ENCODE measurements at places on chromosomes 11 and 22.

- no peak for DNase-seq
Observed at GRCh38 chr11:36412781-36413383, 97.2 kb downstream of the TRAF6 start.

DNA sequence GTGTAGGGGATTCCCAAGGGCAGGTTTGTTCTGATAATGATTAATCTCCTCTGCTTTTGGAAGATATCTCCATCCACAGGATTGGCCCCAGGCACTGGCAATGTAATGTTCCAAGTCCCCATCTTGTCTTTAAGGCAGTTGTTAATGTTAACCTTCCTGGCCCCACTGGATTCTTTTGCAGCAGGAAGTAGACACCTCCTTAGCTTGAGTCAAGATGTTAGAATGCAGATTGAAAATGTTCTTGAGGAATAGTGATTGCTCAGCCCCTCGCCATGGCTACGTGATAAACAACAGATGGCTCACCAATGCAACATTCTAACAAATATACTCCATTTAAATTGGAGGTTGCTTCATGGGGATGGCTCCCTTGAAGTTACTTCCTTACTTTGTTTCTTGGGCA lies 7.3 kb downstream of the HEPHL1 start:
- no peak for DNase-seq

GRCh38 chr22:32331236-32331917 lies 26.3 kb upstream of the RFPL3 start:
- DNase-seq, result no peak

DNA sequence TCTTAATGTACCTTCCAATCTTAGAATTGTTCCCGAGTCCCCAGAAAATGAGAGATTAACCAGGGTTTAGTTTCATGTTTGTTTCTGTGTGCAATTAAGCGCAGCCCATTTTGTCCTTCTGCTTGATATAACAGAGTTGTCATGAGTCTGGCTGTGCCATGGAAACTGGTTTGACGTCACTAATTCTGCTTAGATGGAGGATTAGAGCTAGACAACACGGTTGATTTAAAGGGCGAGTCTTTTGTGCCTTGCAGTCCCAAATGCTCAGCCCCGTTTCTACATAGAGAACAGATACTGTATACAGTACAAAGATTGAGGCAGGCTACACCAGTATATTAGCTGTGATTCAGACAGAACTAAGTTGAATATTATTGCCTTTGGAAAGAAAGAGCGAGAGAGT lies 45.5 kb upstream of the ALKBH3 start:
- DNase-seq, result no peak

DNA sequence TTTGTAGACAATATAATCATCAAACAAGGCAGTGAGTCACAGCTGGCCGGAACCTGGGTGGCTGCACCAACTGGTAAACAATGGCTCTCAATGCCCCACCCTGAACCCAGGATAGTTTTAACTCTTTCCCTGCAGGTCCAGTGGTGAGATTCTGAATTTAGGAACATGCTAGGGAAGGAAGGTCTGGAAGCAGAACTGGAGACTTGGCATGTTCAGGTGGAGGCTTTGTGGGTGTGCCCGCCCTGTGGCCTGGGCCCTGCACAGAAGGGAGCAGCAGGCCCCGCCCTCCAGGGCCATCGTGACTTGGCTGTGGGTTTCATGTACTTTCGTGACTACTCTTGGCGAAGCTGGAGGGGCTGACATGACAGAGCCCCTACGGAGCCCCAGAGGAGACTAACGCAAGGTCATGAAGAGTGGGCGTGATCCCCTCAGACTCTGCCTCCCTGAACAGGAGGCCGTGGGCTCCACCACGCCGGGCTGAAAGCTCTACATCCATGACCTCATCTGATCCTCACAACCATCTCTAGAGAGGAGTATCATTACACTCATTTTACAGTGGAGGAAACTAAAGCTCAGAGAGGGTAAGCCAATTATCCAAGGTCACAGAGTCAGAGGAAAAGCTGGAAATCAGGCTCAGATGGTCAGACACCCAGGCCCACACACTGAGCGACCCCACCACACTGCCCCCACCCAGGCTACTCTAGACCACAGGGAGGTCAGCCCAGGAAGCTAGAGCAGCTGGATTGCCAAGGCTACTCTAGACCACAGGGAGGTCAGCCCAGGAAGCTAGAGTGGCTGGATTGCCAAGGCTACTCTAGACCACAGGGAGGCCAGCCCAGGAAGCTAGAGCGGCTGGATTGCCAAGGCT lies 27.3 kb downstream of the MAFF start:
- DNase-seq, result peak; percentile 22

DNA sequence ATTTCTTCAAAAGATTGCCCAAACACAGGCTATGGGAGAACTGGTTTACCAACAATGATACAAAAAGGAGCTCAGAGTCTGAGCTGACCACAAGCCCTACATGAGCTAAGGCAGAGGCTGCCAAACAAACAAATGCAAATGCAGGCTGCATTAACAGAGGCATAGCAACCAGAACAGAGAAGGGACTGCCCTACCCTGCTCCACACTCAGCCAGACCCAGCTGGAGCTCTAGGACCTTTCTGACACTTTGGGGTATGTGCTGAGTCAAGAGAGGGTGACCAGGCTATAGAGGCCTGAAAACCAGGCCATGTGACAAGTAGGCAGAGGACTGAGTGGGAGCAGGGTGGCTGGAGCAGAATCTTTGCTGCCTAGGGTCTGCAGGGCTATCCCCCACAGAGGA lies 17.8 kb upstream of the P2RY2 start:
- DNase-seq, result no peak

DNA sequence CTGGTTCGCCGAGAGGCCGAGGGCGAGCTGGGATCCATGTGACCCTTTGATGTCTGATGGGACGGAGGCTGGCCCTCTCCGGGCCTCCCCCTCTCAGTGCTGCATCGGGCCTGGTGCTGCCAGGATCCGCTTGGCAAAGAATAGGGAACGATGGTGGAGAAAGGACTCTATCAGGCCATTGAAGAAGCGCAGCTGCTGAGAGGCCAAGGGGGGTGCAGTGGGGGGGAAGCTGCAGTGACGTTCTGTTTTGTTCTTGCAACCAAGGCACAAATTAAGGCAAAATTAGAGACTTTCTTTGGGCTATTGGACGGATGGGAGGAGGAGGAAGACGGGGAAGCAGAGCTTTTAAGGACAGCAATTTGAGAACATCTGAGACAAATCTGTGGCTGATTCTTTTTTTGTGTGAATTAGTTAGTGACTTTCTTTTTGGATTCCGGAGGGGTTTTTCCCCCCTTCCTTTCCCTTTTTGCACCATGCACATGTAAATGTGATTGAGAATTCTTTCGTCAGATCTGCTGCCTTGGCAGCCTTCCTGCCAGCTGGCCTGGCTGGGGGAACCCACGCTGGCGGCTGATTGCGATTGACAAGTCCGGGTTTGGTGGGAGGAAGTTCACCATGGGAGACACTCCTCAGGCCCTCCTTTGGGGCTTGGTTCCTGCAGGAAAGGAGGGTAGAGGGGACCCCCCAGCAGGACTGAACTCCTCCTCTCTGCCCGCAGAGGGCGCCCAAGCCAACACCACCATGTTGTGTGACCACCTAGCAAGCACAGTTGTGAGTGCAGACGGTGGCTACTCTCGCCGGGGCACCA lies 214.6 kb downstream of the NTM start:
- no peak for DNase-seq

DNA sequence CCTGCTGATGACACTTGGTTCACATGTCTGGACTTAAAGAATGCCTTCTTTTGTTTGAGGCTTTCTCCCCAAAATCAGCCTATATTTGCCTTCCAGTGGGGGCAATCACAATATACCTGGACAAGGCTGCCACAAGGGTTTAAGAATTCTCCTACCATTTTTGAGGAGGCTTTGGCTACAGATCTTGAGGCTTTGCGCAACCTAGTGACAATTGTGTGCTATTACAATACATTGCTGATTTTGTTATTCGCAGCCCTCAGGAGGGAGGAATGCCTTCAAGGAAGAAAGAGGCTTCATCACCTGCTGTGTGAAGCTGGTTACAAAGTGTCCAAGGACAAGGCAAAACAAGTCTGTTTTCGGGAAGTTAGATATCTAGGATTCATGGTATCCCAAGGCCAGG lies 50.8 kb upstream of the OR4C15 start:
- DNase-seq, result no peak

DNA sequence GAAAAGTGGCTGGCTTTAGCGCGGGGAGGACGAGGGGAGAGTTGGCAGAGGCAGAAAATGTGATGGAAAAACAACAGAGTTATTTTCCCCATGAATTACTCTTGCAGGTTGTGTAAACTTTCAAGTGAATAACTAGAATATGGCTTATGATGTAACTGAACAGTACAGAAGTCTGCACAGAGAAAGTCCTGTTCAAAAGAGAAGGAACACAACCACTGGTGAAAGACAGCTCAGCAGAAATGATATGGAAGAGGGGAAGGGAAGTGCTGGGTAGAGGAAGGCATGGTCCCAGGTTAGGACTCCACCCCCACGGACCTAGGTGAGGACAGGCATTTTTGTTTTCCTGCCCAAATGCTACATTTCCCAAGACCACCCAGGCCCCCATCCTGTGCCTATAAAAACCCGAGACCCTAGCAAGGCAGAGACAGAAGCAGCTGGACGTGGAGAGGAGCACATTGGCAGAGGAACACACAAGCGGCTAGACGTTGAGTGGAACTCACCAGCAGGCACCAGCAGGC lies 77.7 kb downstream of the MAML2 start:
- DNase-seq, result no peak

DNA sequence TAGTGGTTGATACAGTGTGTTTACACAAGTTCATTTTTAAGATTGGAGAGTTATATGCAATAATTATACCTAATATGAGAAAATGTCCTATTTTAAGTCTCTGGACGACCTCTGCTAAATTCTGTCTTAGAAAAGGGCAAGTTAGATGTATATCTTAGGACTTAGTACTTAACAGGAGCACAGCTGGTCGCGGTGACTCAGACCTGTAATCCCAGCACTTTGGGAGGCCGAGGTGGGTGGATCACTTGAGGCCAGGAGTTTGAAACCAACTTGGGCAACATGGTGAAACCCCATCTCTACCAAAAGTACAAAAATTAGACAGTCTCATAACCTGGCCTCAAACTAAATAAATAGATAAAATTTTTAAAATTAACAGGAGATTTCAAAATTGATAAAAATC lies 27.2 kb downstream of the BSX start:
- DNase-seq, result no peak

- no peak for DNase-seq
Observed at GRCh38 chr11:114282488-114282887, 13.7 kb upstream of the NNMT start.

- DNase-seq, result no peak
Observed at GRCh38 chr11:5265832-5266231, 3.9 kb downstream of the HBE1 start.

DNA sequence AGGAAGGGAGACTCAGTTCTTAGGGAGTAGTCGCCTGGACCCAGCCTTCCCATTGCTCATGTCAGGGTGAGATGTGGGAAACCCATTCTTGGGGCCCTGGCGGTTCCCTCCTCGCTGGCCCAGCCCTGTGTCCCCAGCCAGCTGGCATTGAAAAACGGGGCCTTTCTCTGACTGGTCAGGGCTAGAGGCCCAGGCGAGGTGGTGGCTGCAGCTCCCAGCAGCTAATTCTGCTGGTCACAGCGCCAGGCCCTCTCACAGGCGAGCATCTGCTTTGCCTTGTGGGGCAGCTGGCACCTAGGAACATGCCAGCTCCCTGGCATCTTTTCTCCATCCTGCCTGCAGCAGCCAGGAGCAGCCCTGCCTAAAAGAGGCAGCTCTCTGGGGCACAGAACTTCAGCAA lies 20.1 kb downstream of the TSPAN18 start:
- no peak for DNase-seq

GRCh38 chr11:47366020-47366490 lies 12.3 kb downstream of the SPI1 start:
- no peak for DNase-seq

DNA sequence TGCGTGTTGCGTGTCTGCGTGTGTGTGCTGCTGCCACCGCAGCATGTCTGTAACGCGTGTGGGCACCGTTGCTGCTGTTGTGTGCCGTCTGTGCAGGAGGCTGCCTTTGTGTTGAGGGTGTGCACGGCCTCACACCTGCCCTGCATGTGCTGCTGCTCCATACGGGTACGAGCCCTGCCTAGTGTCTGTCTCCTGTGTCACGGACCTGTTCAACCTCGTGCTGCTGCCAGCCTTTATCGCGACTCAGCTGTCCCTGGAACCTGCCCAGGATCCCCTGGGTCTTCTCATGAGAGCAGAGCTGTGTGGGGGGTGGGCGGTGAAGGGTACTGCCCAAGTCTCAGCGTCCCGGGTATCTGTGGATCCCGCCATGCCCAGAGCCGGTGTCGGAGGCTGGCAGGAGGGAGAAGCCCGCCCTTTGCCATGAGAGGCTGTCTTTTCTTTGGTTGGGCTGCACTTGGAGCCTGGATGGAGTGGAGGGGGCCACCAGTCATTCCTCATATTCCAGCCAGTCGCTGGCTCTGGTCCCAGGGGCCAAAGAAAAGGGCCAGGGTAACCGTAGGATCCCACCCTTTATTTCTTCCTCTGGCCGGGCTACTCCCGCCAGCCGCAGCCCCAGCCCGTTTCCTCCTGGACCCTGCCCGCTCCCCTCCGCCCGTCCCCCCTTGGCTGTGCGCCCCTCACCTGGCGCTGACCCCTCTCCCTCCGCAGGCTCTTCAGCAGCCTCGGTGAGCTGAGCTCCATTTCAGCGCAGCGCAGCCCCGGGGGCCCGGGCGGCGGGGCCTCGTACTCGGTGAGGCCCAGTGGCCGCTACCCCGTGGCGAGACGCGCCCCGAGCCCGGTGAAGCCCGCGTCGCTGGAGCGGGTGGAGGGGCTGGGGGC lies 7.8 kb upstream of the ACR start:
- DNase-seq, result no peak

- no peak for DNase-seq
Observed at GRCh38 chr11:4086575-4087353, 7.8 kb upstream of the RRM1 start.

DNA sequence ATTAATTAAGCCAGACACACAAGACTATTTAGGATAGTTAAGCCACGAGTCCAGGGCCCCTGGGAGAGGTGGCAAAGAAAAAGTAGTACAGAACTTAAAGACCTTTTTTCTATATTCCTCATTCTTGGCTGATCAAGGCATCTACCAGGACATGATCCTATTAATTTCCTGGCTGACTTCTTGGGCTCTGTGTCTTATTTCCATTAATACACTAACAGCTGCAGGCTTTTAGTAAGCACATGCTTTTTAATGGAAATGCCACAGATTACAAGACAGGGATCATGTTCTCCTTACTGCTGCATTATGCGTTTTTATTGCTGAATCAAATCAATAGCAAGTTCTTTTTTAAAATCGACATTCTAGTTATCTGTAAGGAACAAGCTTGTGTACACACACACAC lies 35.2 kb downstream of the BTG4 start:
- DNase-seq, result no peak

GRCh38 chr11:27409742-27410141 lies 46.7 kb upstream of the CCDC34 start:
- DNase-seq, result no peak
